Karpas-422 (cell line): ENCODE measurements at places on chromosomes 7 and 10.
A peak's percentile ranks its signal among the peaks of the same experiment; 100 is the strongest.

DNA sequence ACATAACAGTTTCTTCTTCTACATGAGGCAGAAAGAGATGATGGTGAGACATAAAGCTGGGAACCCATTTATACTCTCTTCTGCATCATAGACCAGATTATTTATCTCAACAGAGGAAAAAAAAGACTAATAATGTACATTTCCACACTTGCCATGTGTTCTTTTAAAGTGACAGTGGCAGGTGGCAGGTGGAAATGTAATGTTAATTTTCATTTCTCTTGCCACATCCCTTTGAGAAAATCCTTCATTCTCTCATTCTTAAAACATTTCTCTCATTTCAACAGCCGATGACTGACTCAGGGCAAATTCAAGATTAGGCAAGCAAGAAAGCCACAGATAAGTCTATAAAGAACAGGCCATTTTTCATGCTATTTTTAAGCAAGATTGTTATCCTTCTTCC, 635.6 kb upstream of the SORCS1 start:
- no peak for DNase-seq

- no peak for DNase-seq
These were observed 186.1 kb downstream of the HERPUD2 start for GRCh38 chr7:35508623-35509400.

GRCh38 chr10:84160663-84161362, 12.8 kb upstream of the GPR15LG start:
- DNase-seq, result peak; percentile 39

GRCh38 chr10:789831-790701, 100.6 kb upstream of the DIP2C start:
- DNase-seq, result no peak

DNA sequence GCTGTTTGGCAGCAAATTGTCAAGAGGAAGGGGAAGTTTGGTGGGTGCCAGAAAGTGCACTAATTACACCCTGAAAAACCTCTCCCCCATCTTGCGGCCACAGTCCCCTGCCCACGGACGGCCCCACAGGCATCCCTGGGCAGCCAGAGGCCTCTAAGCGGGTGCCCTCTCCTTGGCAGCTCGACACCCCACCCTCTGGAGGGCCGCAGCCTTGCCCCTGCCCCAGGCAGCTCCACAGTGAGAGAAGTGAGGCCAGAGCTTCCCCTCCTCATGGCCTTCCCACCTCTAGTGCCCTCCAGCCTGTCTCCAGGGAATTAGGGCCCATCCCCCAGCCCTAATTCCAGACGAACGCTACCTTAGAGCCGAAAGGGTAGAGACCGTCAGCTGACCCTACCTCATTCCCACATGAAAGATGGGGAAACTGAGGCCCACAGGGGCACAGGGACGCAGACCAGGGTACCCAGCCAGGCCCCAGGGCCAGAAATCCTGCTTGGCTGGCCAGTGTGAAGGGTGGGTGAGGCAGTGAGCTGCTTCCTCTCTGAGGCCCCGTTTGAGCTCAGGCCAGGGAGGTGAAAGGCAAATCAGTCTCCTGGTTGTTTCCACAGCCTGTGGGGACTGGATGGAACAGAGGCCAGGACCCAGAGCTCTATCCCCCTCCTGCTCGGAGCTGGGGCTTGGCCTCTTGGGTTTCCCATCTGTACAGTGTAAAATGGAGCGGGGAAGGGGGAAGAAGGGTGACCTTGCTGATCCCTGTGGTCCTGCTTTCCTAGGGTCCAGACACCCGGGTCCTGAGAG, 10.0 kb downstream of the ZCCHC24 start:
- DNase-seq, result no peak
